ENCODE measurements at places on chromosomes 3 and 15.

GRCh38 chr3:155512867-155513261 is 219.4 kb upstream of the STRIT1 start:
- DNase-seq: no peak

- DNase-seq: no peak
Observed at GRCh38 chr3:196298521-196298920, 11.0 kb upstream of the PCYT1A start.

GRCh38 chr15:71096676-71097075 is 18.6 kb upstream of the THSD4 start:
- no peak for DNase-seq

GRCh38 chr15:71932689-71933088 is 122.3 kb downstream of the NR2E3 start:
- DNase-seq: no peak

Data from germinal center (tissue), 1 donor.